ENCODE measurements at places on chromosomes 13 and 19. TPM values are rescaled to one million over a fixed set of nuclear protein-coding genes. Genes with fewer than 3 reads are reported as not detected.

- no peak overlapping the region for H3K27ac ChIP-seq
- no peak overlapping the region for H3K4me3 ChIP-seq
- no peaks in the 10 kb centered on the region for H3K36me3 ChIP-seq
- no peak for DNase-seq
- peaks cover 22% of the 10 kb centered on the region for H3K27me3 ChIP-seq
- H3K4me1 ChIP-seq: peaks cover 13% of the 10 kb centered on the region
These were observed 569 bp downstream of the DLEU7 start for GRCh38 chr13:50842990-50843256.

GRCh38 chr13:28250542-28250941 is 112.2 kb downstream of the PAN3 start:
- H3K4me1 ChIP-seq: no peaks in the 10 kb centered on the region
- no peak for DNase-seq
- H3K4me3 ChIP-seq: no peak overlapping the region
- no peaks in the 10 kb centered on the region for H3K27me3 ChIP-seq
- no peak overlapping the region for H3K27ac ChIP-seq
- H3K36me3 ChIP-seq: no peaks in the 10 kb centered on the region

DNA sequence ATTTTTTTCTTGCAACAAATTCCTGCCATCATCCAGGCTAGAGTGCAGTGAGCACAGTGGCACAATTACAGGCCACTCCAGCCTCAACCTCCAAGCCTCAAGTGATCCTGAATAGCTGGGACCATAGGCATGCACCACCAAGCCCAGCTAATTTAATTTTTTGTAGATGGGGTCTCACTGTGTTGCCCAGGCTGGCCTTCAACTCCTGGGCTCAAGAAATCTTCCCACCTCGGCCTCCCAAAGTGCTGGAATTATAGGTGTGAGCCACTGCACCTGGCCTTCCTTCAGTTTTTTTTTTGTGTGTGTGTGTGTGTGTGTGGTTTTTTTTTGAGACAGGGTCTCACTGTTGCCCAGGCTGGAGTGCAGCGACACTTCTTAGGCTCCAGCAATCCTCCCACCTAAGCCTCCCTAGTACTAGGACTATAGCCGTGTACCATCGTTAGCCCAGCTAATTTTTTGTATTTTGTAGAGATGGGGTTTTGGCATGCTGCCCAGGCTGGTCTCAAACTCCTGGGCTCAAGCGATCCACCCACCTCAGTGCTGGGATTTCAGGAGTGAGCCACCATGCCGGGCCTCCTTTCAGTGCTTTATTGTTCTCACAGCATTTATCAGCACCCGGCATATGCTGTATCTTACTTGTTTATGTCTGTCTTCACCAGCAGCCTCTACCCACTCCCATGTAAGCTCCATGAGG is 5.9 kb upstream of the SRRM5 start:
- H3K27me3 ChIP-seq: no peaks in the 10 kb centered on the region
- no peaks in the 10 kb centered on the region for H3K4me1 ChIP-seq
- H3K27ac ChIP-seq: no peak overlapping the region
- no peak overlapping the region for H3K4me3 ChIP-seq

GRCh38 chr19:38023671-38024541 is 116.9 kb downstream of the SIPA1L3 start:
- H3K27me3 ChIP-seq: no peaks in the 10 kb centered on the region
- H3K4me1 ChIP-seq: no peaks in the 10 kb centered on the region
- H3K4me3 ChIP-seq: no peak overlapping the region
- no peaks in the 10 kb centered on the region for H3K36me3 ChIP-seq
- DNase-seq: no peak
- no peak overlapping the region for H3K27ac ChIP-seq

DNA sequence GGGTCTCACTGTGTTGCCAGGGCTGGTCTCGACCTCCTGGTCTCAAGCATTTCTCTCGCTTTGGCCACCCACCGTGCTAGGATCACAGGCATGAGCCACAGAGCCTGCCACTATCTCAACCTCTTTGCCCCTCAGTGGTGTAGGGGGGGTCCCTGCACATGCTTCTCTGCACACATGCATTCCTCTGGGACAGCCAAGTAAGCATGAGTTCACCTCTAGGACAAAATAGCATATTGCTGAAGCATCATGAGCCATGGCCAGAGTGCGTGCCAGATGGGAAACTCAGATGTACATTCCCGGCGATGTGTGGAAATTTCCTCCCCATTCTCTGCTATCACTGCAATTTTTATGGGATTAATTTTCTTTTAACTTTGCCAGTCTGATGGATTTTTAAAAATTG is 23.1 kb downstream of the CHAF1A start:
- no peaks in the 10 kb centered on the region for H3K36me3 ChIP-seq
- no peaks in the 10 kb centered on the region for H3K4me1 ChIP-seq
- no peaks in the 10 kb centered on the region for H3K27me3 ChIP-seq
- no peak overlapping the region for H3K4me3 ChIP-seq

GRCh38 chr13:111859354-111860230 is 207.4 kb upstream of the SOX1 start:
- H3K4me3 ChIP-seq: no peak overlapping the region
- H3K36me3 ChIP-seq: no peaks in the 10 kb centered on the region
- peaks cover 36% of the 10 kb centered on the region for H3K27me3 ChIP-seq
- H3K4me1 ChIP-seq: no peaks in the 10 kb centered on the region

The NAPSA gene
- total RNA-seq: 3,296 TPM

The LRG1 gene
- 17.9 TPM for total RNA-seq

The TTYH1 gene
- not detected for total RNA-seq

- H3K27ac ChIP-seq: no peak overlapping the region
- peaks cover 21% of the 10 kb centered on the region for H3K27me3 ChIP-seq
- no peak for DNase-seq
- H3K36me3 ChIP-seq: no peaks in the 10 kb centered on the region
These were observed 40.8 kb downstream of the TEX29 start for GRCh38 chr13:111361046-111361872.

The IGFL3 gene
- total RNA-seq: not detected

DNA sequence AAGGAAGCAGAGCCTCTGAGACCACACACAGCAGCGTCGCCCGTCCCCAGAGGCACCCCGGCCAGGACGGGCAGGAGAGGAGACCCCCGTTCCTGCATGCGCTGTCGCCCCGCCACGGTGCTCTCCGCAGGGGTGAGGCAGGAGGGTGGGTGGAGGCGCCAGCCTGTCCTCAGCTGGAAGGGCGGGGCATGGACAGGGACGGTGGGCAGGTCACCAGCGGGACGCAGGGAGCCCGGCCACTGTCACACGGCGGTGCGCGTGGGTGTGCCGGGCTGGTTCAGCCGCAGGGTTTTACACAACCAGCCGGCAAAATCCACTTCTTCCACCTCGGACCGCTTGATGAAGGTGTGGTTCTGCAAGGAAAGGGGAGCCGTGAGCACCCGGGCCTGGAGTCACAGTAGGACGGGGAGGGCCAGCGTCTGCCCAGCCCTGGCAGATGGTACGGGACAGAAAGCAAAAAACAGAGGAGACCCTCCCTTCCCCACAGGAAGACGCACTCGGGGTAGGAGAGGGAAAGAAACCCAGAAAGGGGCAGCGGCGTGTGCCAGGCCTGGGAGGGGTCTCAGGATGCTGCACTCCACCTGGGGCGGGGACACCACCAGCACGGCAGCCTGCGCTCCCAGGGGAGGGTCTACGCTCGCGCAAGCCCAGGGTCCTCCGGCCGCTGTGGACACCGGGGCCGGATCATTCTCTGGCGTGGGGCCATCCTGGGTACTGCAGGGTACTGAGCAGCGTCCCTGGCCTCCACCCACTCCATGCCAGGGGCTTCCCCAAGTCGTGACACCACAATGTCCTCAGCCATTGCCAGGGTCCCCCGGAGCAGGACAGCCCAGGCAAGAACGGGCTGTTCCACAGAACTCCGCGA is 23.9 kb upstream of the ZBTB7A start:
- H3K4me3 ChIP-seq: no peak overlapping the region
- peaks cover 64% of the 10 kb centered on the region for H3K36me3 ChIP-seq
- no peaks in the 10 kb centered on the region for H3K4me1 ChIP-seq
- no peak for DNase-seq

DNA sequence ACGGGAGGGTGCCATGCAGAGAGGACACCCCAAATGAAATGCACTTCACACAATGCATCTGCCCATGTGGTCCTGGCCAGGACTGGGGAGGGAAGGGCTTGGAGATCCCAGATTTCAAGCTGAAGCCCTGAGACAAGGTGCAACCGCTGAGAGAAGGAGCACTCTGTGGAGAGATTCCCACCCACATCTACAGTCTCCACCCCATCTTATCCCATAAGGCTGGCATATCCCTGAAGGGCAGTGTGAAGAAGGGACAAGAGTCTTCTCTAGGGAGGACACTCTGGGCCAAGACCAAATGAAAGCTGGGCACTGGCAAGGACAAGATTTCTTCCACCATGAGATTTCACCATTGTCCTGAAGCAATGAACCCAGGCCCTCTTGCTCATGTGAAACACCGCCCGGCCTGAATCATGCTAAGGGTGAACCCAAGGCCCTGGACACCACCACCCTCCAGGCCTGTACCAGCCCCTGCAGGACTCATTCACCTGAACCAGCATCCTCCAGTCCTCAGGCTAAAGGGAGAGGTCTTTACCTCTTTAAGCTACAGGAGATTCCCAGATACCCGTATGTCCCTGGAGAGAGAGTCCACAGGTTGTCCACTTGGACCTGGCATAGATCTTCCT is 20.5 kb downstream of the CEACAM4 start:
- no peaks in the 10 kb centered on the region for H3K4me1 ChIP-seq
- H3K4me3 ChIP-seq: no peak overlapping the region
- no peak overlapping the region for H3K27ac ChIP-seq
- DNase-seq: no peak
- H3K36me3 ChIP-seq: no peaks in the 10 kb centered on the region
- peaks cover 6% of the 10 kb centered on the region for H3K27me3 ChIP-seq

DNA sequence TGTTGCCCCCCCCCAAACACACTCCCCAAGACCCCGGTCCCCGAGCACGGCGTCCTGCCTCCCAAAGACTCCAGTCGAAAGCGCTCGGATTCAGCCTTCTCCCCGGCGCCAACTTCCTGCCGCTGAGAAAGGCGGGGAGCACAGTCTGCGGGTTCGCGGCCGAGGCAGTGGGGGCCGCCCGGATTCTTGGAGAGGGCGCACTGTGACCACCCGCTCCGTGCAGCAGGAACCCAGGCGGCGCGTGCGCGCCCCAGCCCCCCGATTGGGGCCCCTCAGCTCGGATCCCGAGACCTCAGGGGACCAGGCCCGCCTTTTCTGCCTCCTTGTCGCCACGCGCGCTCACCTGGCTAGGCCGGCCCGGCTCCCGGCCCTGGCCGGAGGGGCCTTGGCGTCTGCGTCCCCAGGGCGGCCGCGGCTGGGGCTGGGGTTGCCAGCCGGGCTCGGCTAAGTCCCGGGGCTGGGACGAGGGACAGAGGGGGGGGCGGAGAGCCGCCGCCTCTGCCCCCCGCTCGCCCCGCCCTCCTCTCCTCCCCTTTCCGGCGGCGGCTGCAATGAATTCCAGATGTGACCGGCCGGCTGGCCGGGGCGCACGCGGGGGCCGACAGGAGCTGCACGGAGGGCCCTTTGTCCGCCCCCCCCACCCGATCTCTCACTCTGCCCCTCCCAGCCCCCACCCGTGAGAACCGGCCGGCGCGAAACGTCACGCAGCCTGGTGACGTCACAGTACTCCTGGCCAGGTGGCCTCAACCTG is at the start of gene S1PR2:
Gene S1PR2, minus strand, starts transcription at position 471 of the 751 bp plus-strand sequence. CDS start 6,426 bp downstream, outside the sequence.
- peak; percentile 89 for DNase-seq
- H3K27ac ChIP-seq: peak within 1 kb of the TSS; percentile 88
- H3K36me3 ChIP-seq: no peaks in the 10 kb centered on the region
- peaks cover under 1% of the 10 kb centered on the region for H3K4me1 ChIP-seq
- H3K27me3 ChIP-seq: no peaks in the 10 kb centered on the region
- H3K4me3 ChIP-seq: peak within 1 kb of the TSS; percentile 93

GRCh38 chr19:2097203-2097885 is 629 bp downstream of the IZUMO4 start:
- H3K36me3 ChIP-seq: peaks cover 42% of the 10 kb centered on the region
- H3K27ac ChIP-seq: no peak overlapping the region
- H3K4me3 ChIP-seq: peak overlapping the region; percentile 66
- no peaks in the 10 kb centered on the region for H3K27me3 ChIP-seq
- peaks cover 13% of the 10 kb centered on the region for H3K4me1 ChIP-seq

- H3K27me3 ChIP-seq: no peaks in the 10 kb centered on the region
- H3K4me3 ChIP-seq: no peak overlapping the region
- no peaks in the 10 kb centered on the region for H3K36me3 ChIP-seq
These were observed 24.0 kb upstream of the ALOX5AP start for GRCh38 chr13:30711375-30711774.

DNA sequence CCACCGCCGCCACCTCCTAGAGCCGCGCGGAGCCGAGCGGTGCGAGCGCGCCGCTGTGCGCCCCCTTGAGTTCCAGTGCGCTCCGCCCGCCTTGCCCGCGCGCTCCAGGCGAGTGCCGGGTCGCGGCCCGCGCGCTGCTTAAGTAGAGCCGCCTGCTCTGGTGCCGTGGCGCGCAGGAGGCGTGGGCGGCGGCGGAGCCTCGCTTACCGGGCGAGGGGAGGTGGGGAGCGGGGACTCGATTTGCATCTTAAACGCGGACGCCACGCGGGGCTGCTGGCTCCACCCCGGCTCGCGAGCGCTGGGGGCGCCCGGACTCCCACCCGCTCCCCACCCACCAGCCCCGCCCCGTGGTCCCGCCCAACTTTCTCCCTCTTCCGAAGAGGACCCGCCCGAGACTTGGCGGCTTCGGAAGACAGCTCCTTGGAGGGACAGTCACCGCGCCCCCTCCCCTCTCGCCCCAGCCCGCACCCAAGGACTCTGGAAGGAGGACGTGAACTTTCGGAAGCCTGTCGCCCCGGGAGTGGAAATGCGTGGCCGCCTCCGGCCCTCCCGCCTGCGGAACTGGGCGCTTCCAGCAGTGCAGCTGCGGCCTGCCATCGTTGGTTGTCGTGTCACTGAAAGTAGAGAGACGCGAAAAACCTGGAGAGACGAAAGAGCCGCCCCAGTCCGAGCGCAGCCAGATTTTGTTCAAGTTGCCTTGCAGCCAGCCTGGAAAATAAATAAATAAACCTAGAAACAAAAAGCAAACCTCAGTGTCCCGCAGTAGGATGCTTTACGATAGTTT is at the start of gene KCTD12:
Gene KCTD12, minus strand, starts transcription at position 114 of the 784 bp plus-strand sequence. CDS start 257 bp downstream, outside the sequence.
- H3K4me1 ChIP-seq: peaks cover 24% of the 10 kb centered on the region
- peak within 1 kb of the TSS; percentile 98 for H3K27ac ChIP-seq
- no peaks in the 10 kb centered on the region for H3K36me3 ChIP-seq
- peak; percentile 92 for DNase-seq

The WDR62 gene
- total RNA-seq: 4.3 TPM

GRCh38 chr13:92150606-92151005 is 752.2 kb downstream of the GPC5 start:
- H3K27ac ChIP-seq: no peak overlapping the region
- no peaks in the 10 kb centered on the region for H3K4me1 ChIP-seq
- no peaks in the 10 kb centered on the region for H3K36me3 ChIP-seq
- H3K4me3 ChIP-seq: no peak overlapping the region

- H3K36me3 ChIP-seq: no peaks in the 10 kb centered on the region
- peaks cover 2% of the 10 kb centered on the region for H3K4me1 ChIP-seq
- no peak within 1 kb of the TSS for H3K27ac ChIP-seq
- peak; percentile 32 for DNase-seq
These were observed at the start of gene RUBCNL for GRCh38 chr13:46387064-46387851. TSS of gene RUBCNL (minus strand) at chr13:46387252. CDS start at chr13:46372475, 14,777 bp downstream.

- H3K27ac ChIP-seq: no peak overlapping the region
- no peak for DNase-seq
- H3K4me1 ChIP-seq: peaks cover 6% of the 10 kb centered on the region
- H3K4me3 ChIP-seq: no peak overlapping the region
- H3K36me3 ChIP-seq: no peaks in the 10 kb centered on the region
These were observed 25.8 kb downstream of the TNFSF9 start for GRCh38 chr19:6556480-6557195.
